ENCODE measurements at places on chromosomes 7 and 10.

GRCh38 chr7:4711093-4711492 lies 29.0 kb downstream of the FOXK1 start:
- no peak for DNase-seq

GRCh38 chr10:44668336-44668735 lies 242.8 kb upstream of the TMEM72 start:
- no peak for DNase-seq

DNA sequence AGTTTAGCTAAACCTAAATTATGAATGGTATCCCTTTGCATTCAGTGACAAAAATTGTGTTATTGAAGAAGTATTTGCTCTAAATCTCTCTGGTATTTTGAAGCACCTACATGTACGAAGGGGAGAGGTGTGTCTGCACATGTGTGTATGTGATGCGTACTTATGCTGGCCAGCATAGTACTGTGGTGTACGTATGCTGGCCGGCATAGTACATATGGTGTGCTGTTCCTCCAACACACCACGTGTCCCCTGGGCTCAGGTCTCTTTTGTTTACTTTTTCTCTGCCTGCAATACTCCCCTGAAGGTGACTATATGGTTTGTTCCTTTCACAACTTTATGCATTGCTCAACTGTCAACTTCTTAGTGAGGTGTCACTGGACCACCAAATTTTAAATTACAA lies 360.3 kb downstream of the CRPPA start:
- DNase-seq = no peak

GRCh38 chr10:4080225-4080805 lies 295.3 kb upstream of the KLF6 start:
- no peak for DNase-seq

DNA sequence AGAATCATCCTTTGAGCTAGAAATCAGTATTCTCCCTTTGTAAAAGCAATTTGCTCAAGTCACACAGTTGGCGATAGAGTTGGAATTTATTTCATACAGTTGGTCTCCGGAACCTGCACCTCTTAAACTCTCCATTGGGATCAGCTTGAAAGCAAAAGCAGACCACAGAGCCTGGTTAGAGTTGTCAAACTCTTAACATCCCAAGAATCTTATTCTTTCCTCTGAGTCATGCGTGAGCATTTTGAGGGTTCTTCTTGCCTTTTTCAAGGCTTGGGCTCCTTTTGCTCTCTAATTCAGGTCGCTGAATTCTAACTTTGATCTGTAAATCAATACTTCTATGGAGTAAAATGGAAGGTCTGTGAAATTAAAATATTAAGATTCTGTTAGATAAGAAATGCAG lies 19.6 kb upstream of the SCIN start:
- DNase-seq = no peak
